ENCODE measurements at places on chromosomes 1 and 21. TPM values are rescaled to one million over a fixed set of nuclear protein-coding genes. Genes with fewer than 3 reads are reported as not detected.

- H3K4me1 ChIP-seq, result peaks cover 5% of the 10 kb centered on the region
- H3K4me3 ChIP-seq, result no peak overlapping the region
- H3K36me3 ChIP-seq, result no peaks in the 10 kb centered on the region
- no peak overlapping the region for H3K27ac ChIP-seq
- no peaks in the 10 kb centered on the region for H3K27me3 ChIP-seq
These were observed 46.6 kb downstream of the HIVEP3 start for GRCh38 chr1:41872074-41872473.

GRCh38 chr1:230403442-230403841 is 22.7 kb downstream of the PGBD5 start:
- no peaks in the 10 kb centered on the region for H3K4me1 ChIP-seq
- H3K36me3 ChIP-seq, result no peaks in the 10 kb centered on the region
- DNase-seq, result no peak
- H3K27ac ChIP-seq, result no peak overlapping the region
- H3K27me3 ChIP-seq, result peaks cover 32% of the 10 kb centered on the region

DNA sequence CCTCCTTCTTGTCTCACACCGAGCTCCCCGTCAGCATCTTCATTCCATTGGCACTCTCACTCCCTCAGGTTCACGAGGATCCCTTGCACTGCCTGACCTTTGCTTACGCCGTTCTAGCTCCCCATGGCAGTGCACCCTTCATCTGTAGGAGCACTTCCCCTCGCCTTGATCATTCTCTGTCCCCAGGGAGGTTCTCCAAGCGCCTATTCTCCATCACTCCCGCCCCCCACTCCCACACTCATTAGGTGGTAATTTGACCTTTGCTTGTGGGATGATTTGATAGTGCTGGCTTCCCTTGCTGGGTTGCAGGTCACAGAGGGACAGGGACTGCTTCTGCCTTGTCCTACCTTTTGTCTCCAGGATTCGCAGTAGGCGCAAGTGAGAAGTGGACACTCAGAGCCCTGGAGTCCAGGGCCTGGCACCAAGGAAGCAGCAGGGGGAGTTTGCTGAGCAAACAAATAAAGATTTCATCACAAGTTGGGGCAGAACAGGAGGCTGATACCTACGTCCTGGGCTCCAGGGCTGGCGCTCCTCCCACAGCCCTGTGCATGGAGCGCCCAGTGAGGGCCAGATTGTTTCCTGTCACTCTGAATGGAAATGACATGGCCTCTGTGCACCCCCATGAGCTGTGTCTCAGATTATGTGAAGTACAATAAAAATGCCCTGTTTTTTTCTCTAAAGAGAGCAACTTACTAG is 82.0 kb upstream of the RUNX3 start:
- H3K27ac ChIP-seq, result no peak overlapping the region
- H3K27me3 ChIP-seq, result no peaks in the 10 kb centered on the region
- H3K4me1 ChIP-seq, result peaks cover 1% of the 10 kb centered on the region
- no peak overlapping the region for H3K4me3 ChIP-seq
- no peaks in the 10 kb centered on the region for H3K36me3 ChIP-seq
- DNase-seq, result no peak

DNA sequence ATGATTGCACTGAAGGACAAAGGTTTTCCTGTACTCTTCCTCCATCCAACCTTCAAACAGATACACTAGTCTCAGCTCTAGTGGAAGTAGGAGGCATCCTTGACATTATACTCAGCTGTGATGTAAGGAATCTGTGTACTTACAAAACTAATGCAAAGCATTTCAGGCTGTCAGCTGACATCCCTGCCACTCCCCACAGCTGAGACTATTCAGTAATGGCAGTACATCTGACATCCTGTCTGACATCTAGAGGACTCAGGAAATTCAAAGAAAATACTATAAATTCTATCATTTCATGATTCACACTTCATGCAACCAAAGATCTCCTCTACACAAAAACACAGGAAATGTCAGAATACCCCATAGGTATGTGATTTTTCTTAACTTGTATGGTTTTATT is 325.8 kb downstream of the SMYD3 start:
- no peak overlapping the region for H3K4me3 ChIP-seq
- no peaks in the 10 kb centered on the region for H3K27me3 ChIP-seq
- H3K36me3 ChIP-seq, result no peaks in the 10 kb centered on the region
- H3K27ac ChIP-seq, result no peak overlapping the region
- DNase-seq, result no peak
- H3K4me1 ChIP-seq, result peaks cover 4% of the 10 kb centered on the region

DNA sequence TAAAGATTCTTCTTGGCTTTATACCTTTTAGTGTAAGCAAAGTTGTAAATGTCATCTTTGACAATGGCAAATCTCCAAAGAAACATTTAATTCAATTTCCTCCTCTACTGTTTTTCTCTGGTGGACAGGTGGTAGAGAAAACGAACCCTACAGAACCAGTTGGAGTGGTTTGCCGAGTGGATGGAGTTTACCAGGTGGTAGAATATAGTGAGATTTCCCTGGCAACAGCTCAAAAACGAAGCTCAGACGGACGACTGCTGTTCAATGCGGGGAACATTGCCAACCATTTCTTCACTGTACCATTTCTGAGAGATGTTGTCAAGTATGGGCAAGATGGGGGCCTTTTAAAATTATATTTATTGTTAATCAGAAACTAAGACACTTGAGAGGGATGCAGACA is 25.8 kb downstream of the UAP1 start:
- H3K27me3 ChIP-seq, result no peaks in the 10 kb centered on the region
- H3K4me3 ChIP-seq, result no peak overlapping the region
- H3K4me1 ChIP-seq, result no peaks in the 10 kb centered on the region
- peaks cover 65% of the 10 kb centered on the region for H3K36me3 ChIP-seq
- H3K27ac ChIP-seq, result no peak overlapping the region

GRCh38 chr21:42194863-42195262 is 24.1 kb upstream of the ABCG1 start:
- H3K4me1 ChIP-seq, result peaks cover 11% of the 10 kb centered on the region
- no peaks in the 10 kb centered on the region for H3K36me3 ChIP-seq
- no peak overlapping the region for H3K4me3 ChIP-seq
- peak; percentile 26 for DNase-seq
- H3K27me3 ChIP-seq, result no peaks in the 10 kb centered on the region
- H3K27ac ChIP-seq, result no peak overlapping the region

DNA sequence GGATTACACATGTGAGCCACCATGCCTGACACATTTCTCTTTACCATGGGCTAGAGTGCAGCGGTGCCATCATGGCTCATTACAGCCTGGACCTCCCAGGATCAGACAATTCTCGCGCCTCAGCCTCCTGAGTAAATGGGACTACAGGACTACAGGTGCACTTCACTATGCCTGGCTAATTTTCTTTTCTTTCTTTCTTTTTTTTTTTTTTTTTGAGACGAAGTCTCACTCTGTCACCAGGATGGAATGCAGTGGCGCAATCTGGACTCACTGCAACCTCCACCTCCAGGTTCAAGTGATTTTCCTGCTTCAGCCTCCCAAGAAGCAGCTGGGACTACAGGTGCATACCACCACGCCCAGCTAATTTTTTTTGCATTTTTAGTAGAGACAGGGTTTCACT is 14.8 kb upstream of the KIF1B start:
- no peak for DNase-seq
- no peak overlapping the region for H3K4me3 ChIP-seq
- H3K4me1 ChIP-seq, result no peaks in the 10 kb centered on the region
- H3K36me3 ChIP-seq, result no peaks in the 10 kb centered on the region

- H3K27me3 ChIP-seq, result no peaks in the 10 kb centered on the region
- no peak overlapping the region for H3K4me3 ChIP-seq
- peaks cover 17% of the 10 kb centered on the region for H3K4me1 ChIP-seq
These were observed 143.3 kb downstream of the SIPA1L2 start for GRCh38 chr1:232486454-232487207.

DNA sequence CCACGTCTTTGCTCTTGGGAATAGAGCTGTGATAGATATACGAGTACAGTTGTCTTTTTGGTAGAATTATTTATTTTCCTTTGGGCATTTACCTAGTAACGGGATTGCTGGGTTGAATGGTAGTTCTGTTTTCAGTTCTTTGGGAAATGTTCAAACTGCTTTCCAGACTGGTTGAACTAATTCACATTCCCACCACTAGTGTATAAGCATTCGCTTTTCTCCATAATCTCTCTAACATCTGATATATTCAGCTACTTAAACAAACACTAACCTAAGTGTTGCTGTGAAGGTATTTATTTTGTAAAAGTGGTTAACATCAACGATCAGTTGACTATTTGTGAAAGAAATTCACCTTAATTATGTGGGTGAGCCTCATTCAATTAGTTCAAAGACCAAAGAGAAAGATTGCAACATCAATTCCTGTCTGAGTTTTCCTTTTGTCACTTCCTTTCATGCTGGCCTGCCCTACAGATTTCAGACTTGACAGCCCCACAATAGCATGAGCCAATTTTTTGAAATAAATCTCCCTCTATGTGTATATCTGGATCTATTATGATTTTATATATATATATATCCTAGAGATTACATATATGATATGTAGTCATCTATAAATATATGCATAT is 26.7 kb upstream of the DUSP10 start:
- no peaks in the 10 kb centered on the region for H3K27me3 ChIP-seq
- no peak overlapping the region for H3K27ac ChIP-seq
- H3K4me1 ChIP-seq, result no peaks in the 10 kb centered on the region
- no peak for DNase-seq
- no peaks in the 10 kb centered on the region for H3K36me3 ChIP-seq

GRCh38 chr1:78284354-78284753 is 206.4 kb upstream of the PTGFR start:
- H3K27me3 ChIP-seq, result no peaks in the 10 kb centered on the region
- H3K36me3 ChIP-seq, result no peaks in the 10 kb centered on the region
- DNase-seq, result no peak

GRCh38 chr1:224509907-224510306 is 75.3 kb upstream of the WDR26 start:
- H3K36me3 ChIP-seq, result no peaks in the 10 kb centered on the region
- no peak for DNase-seq
- no peak overlapping the region for H3K4me3 ChIP-seq
- no peak overlapping the region for H3K27ac ChIP-seq
- no peaks in the 10 kb centered on the region for H3K27me3 ChIP-seq

GRCh38 chr21:38266732-38267131 is 9.9 kb downstream of the KCNJ15 start:
- H3K27me3 ChIP-seq, result no peaks in the 10 kb centered on the region
- no peak for DNase-seq
- no peaks in the 10 kb centered on the region for H3K36me3 ChIP-seq
- H3K4me1 ChIP-seq, result no peaks in the 10 kb centered on the region
- H3K4me3 ChIP-seq, result no peak overlapping the region

- no peaks in the 10 kb centered on the region for H3K4me1 ChIP-seq
- H3K27me3 ChIP-seq, result no peaks in the 10 kb centered on the region
- DNase-seq, result no peak
These were observed 46.5 kb downstream of the NCF2 start for GRCh38 chr1:183543619-183544204.

- peaks cover 7% of the 10 kb centered on the region for H3K36me3 ChIP-seq
- no peaks in the 10 kb centered on the region for H3K4me1 ChIP-seq
- no peak for DNase-seq
- no peak overlapping the region for H3K4me3 ChIP-seq
- no peaks in the 10 kb centered on the region for H3K27me3 ChIP-seq
These were observed 45.4 kb downstream of the SELENOF start for GRCh38 chr1:86868477-86868876.

GRCh38 chr21:42695697-42696380 is 42.4 kb downstream of the PDE9A start:
- peaks cover 39% of the 10 kb centered on the region for H3K36me3 ChIP-seq
- H3K27me3 ChIP-seq, result no peaks in the 10 kb centered on the region
- H3K4me1 ChIP-seq, result peaks cover 15% of the 10 kb centered on the region

DNA sequence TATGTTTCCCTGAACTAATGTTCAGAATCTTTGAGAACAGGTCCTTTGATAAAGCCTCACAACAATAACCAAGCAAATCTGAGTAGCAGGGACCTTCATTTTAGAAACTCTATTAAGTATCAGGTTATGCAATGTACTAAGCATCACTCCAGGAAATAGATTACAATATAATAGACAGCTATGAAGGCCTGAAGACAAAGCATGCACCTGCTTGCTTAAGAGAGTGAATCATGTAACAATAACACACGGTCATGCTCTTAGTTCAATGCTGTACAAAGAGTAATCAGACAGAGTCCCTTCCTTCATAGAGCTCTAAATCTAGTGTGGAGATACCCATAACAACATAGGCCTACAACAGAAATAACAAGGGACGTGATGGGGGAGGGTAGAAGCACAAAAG is 8.1 kb upstream of the CMPK1 start:
- no peak for DNase-seq
- no peak overlapping the region for H3K27ac ChIP-seq
- no peaks in the 10 kb centered on the region for H3K4me1 ChIP-seq
- H3K36me3 ChIP-seq, result no peaks in the 10 kb centered on the region

- no peaks in the 10 kb centered on the region for H3K36me3 ChIP-seq
- H3K27ac ChIP-seq, result no peak overlapping the region
- H3K4me3 ChIP-seq, result no peak overlapping the region
- no peaks in the 10 kb centered on the region for H3K27me3 ChIP-seq
- DNase-seq, result peak; percentile 64
- H3K4me1 ChIP-seq, result peaks cover 22% of the 10 kb centered on the region
These were observed 16.1 kb upstream of the GSTM4 start for GRCh38 chr1:109639841-109640184.

- H3K4me3 ChIP-seq, result no peak overlapping the region
- no peaks in the 10 kb centered on the region for H3K36me3 ChIP-seq
- no peaks in the 10 kb centered on the region for H3K27me3 ChIP-seq
- H3K27ac ChIP-seq, result no peak overlapping the region
- H3K4me1 ChIP-seq, result peaks cover 13% of the 10 kb centered on the region
- DNase-seq, result peak; percentile 42
These were observed 50.0 kb downstream of the C1orf198 start for GRCh38 chr1:230818367-230818766.

DNA sequence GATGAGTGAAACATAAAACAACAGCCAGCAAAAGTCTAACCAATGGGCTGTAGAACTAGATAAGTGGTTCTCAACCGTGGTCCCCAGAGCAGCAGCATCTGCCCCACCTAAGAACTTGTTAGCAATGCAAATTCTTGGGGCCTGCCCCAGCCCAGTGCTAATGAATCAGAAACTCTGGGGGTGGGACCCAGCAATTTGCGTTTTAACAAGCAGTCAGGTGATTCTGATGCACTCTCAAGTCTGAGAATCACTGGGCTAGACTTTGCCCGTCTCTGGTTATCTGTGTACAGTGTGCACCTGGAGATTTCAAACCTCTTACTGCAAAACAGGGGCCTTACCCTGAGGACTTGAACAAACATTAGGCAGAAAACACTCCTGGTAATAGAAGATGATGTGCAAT is 66.5 kb downstream of the PLXNA2 start:
- no peak overlapping the region for H3K4me3 ChIP-seq
- H3K36me3 ChIP-seq, result no peaks in the 10 kb centered on the region
- peak overlapping the region; percentile 57 for H3K27ac ChIP-seq
- H3K27me3 ChIP-seq, result no peaks in the 10 kb centered on the region

GRCh38 chr1:30742963-30743559 is 14.5 kb downstream of the LAPTM5 start:
- no peaks in the 10 kb centered on the region for H3K4me1 ChIP-seq
- H3K27me3 ChIP-seq, result peaks cover 1% of the 10 kb centered on the region
- H3K27ac ChIP-seq, result no peak overlapping the region
- DNase-seq, result no peak

ANKRD45 gene
- total RNA-seq, result not detected

CFAP74 gene
- total RNA-seq, result not detected

OXCT2 gene
- total RNA-seq, result 0.65 TPM

SUSD4 gene
- 1.1 TPM for total RNA-seq

PKN2 gene
- total RNA-seq, result 33.8 TPM

S100A9 gene
- 93.1 TPM for total RNA-seq

Measured in esophagus muscularis mucosa (tissue), 4 donors.